ENCODE measurements at places on chromosomes 2 and 18. TPM values are rescaled to one million over a fixed set of nuclear protein-coding genes. Genes with fewer than 3 reads are reported as not detected.

GRCh38 chr18:22113144-22113844 lies 56.1 kb upstream of the GATA6 start:
- no peak overlapping the region for H3K4me3 ChIP-seq
- H3K4me1 ChIP-seq: no peaks in the 10 kb centered on the region
- no peak overlapping the region for H3K27ac ChIP-seq
- DNase-seq: no peak
- no peaks in the 10 kb centered on the region for H3K27me3 ChIP-seq
- H3K36me3 ChIP-seq: no peaks in the 10 kb centered on the region

GRCh38 chr18:50786864-50787263 lies 33.0 kb downstream of the MRO start:
- H3K4me1 ChIP-seq: no peaks in the 10 kb centered on the region
- H3K27me3 ChIP-seq: peaks cover 8% of the 10 kb centered on the region
- no peak overlapping the region for H3K4me3 ChIP-seq
- H3K36me3 ChIP-seq: no peaks in the 10 kb centered on the region
- DNase-seq: no peak

DNA sequence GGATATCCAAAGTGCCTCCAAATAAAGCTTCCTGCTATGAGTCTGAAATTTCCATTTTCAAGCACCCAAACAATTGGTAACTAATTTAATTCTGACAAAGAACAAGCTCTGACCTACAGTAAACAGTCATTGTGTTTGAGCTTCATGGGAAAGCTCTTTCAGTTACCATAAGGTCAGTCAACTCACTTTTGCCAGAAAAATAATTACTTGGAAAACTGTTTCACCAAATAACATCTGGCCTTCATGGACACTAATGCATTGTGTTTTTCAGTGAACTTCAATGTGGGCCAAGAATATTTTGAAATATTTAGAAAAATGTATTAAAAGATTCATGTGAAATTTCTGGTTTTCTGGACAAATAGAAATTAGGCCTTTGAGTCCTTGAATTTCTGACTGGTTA lies 369.9 kb downstream of the GALR1 start:
- no peaks in the 10 kb centered on the region for H3K4me1 ChIP-seq
- no peak overlapping the region for H3K4me3 ChIP-seq
- H3K36me3 ChIP-seq: no peaks in the 10 kb centered on the region
- no peak for DNase-seq
- no peak overlapping the region for H3K27ac ChIP-seq
- H3K27me3 ChIP-seq: no peaks in the 10 kb centered on the region

DNA sequence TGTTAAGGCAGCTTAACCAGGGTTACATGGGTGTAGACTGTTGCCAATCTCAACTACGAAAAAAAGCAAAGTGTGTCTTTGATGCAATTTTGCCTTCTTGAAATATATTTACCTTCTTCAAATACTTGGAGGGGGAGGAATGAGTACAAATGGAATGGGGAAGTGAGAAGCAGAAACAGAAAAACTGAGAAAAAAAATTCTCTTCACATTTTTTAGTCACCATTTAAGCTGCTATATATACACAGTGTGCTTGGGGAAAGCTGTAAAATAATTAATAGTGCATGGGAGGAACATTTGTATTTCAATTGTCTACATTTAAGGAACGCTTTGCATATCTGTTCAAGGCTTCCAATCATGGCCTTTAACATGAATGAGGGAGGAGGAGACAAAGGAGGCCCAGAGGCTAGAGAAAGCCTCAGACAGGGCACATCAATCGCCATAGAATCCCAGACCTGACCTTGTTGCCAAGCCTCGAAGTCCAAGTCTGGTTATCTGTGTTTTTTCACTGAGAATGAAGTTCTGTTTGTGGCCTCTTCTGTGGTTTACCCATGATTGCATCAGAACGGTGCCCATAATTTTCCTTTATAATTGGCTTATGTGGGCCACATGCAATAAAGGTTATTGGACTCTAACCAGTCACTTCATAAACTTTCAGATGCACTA lies 158.6 kb downstream of the PIK3C3 start:
- peaks cover 10% of the 10 kb centered on the region for H3K27me3 ChIP-seq
- no peak for DNase-seq

DNA sequence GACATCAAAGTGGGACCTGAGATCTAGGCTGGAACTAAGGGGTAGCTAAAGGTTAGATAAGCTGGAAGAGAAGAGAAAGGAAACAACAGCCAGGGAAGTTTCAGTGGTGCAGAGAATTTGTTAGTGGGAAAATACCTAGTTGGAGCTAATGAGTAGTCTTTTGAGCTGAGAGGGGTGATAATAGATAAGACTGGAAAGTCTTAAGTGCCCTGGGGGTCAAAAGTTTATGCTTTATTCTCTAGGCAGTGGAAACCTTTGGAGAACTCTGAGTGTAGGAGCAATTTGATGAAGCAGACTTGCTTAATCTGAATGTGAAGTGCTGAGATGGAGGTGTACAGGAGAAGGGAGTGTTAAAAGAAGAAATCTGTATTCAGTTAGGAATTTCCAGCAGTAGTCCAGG lies 90.8 kb downstream of the CPS1 start:
- H3K27me3 ChIP-seq: no peaks in the 10 kb centered on the region
- H3K4me3 ChIP-seq: no peak overlapping the region
- no peak for DNase-seq
- no peaks in the 10 kb centered on the region for H3K36me3 ChIP-seq
- H3K4me1 ChIP-seq: no peaks in the 10 kb centered on the region

GRCh38 chr2:230863031-230863430 lies 1.7 kb upstream of the ITM2C start:
- peaks cover 22% of the 10 kb centered on the region for H3K4me1 ChIP-seq
- H3K27ac ChIP-seq: no peak overlapping the region
- H3K27me3 ChIP-seq: peaks cover 50% of the 10 kb centered on the region
- H3K36me3 ChIP-seq: no peaks in the 10 kb centered on the region

Gene CYP27C1
- not detected for total RNA-seq

Gene COL5A2
- total RNA-seq: 0.23 TPM

Gene OXER1
- 1.1 TPM for total RNA-seq
